Skin of body (tissue), 3 donors: ENCODE measurements at places on chromosomes 5 and 9.

- DNase-seq: no peak
These were observed 12.2 kb upstream of the PLPP1 start for GRCh38 chr5:55546947-55547346.

DNA sequence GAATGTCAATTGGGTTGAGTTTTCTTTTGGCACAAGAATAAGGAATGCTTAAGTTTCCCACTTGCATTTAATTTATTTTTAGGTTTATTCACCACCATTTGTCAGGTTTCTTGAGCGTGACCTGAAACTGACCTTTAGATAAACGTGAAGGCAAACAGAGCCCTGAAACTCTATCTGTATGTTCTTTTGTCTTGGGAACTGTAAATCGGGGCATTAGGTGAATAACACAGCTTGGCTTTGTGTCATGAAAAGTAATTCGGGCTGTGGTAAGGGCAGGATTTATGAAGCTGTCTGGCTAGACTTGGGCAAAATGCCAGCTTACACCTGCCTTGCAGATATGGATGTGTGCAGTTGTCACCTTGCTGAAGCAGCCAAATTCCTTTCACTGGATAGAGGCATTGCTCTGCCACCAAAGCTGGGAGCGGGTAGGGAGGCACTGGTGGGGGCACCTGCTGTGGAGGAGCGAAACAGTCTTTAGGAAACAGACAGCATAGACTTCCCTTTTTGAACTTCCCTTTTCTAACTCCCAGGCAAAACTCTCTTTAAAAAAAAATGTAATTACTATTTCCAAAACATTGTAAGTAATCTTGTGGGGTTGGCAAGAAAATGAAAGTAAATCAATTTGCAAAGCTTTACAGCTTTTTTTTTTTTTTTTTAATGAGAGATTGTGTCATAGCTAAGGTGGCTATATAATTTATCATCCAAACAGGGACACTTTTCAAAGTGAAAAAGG lies 545.2 kb downstream of the CSNK1G3 start:
- no peak for DNase-seq

- DNase-seq: no peak
These were observed 388.5 kb downstream of the GABRG2 start for GRCh38 chr5:162456086-162456485.

DNA sequence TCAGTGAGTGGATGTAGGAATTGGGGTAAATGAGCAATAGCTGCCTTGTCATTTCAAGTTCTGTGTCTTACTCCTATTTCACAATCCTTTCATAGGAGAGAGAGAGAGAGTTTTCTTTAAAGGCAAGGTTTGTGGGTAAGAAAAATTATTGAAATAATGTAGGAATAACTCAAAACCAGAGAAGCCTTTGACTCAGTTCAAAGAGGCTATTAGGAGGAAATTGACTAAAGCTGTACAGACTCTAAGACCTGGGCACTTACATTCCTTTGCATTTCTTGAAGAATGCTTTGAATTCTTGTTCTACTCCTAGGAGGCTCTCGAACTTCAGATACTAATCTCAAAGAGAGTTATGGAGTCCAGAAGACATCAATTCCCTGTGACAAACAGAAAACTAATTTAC lies 257.1 kb downstream of the FBXL7 start:
- DNase-seq: no peak

DNA sequence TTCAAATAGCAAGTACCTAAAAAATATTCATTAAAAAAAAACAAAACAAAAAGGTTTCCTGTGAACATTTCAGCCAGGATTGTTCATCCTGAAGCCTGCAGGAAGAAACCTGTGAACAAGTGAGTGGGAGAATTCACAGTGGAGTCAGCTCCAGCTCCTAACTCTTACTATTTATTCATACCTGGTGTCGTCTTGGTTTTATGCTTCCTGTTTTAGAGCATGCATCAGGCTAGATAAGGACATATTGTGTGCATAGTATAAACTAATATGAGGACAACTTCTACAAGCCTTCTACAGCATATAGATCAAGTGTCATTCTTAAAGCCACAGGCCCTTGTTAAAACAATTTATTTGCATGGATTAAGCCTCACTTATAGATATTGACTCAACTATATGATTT lies 169.9 kb downstream of the EFNA5 start:
- DNase-seq: no peak

DNA sequence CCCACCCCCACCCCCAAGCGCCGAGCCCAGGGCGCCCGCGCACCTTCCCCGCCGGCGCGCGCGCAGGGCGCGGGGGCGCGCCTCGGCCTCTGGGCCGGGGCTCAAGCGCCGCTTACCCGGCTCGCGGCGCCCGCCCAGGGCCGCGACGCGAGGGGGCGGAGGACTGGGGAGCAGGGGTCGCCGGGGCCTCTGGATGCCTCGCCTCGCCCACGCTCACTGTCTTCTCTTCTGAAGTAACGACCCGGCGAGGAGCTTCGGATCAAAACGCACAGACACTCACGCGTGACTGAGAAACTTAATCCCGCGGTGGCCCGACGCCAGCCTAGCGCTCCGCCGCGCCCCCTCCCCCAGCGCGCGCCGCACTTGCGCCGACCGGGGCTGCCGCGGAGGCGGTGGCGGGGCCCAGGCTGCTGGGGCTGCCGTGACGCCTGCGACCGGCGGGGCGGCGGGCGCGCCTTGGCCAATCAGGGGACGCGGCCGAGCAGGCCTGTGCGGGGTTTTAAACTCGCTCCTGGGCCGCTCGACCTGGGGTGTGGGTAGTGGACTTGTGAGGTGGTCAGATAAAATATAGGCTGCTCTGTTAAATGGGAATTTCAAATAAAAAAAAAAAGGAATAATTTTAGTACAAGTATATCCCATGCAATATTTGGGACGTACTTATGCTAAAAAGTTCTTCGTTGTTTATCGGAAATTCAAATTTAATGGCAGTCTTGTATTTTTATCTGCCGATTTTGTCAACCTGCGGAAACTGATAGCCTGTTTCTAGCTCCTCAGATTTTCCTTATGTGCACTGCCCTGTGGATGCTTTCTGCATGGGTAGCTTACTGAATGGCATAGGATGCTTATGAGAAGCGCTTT lies at the start of gene MPDZ:
MPDZ (minus strand) TSS at position 409 of the 858 bp plus-strand sequence. CDS start 29,377 bp downstream, outside the sequence.
- peak; percentile 68 for DNase-seq

DNA sequence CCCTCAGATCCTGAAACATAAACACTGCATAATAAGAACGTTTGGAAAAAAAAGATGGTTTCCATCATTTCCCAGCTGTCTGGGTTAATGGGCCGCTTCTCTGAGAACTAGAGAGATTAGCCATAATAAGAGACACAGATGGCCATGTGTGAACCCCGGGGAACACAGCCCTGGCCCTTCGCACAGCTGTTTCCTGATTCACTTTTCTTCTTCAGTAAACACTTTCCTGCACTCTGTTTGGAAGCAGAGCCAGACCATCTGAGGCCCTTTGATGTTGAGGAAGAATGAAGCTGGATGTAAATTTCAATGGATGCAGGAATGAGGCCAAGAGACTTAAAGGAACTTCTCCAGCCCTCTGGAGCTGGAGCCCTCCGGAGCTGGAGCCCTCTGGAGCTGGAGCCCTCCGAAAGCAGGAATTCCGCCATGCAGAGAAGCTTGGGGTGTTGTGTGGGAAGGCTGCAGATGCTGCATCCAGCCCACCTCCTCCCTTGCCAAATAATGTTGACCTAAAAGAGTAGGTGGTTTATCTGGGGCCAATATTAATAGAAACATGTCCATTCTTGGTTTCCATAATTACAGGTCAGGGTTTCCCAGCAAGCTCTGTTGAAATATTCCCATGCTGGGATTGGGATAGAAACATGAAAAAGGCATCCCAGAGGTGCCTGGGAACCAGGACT lies 218.9 kb downstream of the NXNL2 start:
- peak; percentile 65 for DNase-seq

DNA sequence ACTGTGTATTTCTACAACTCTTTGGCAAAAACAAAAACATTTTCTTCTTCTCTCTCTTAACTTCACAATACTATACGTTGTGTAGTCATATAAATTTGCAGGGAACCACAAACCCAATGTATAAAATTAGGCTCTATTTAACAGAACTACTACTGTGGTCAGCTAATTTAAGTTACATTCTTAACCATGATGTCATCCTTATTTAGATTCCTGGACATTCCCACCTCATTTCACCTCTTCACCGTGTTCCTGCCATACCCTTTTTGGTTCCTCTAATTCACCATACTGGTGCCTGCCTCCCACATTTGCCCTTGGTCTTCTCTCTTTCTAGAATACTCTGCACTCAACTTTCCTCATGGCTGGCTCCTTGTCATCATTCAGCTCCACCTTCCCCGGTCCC lies 75.7 kb upstream of the SH3GL2 start:
- no peak for DNase-seq

GRCh38 chr5:148615644-148616275 lies 38.6 kb downstream of the HTR4 start:
- DNase-seq: no peak

GRCh38 chr5:14457476-14457875 lies 124.1 kb upstream of the OTULINL start:
- no peak for DNase-seq
